Cardiac muscle cell (in vitro differentiated cells and primary cell): ENCODE measurements at places on chromosomes 2 and 18. TPM values are rescaled to one million over a fixed set of nuclear protein-coding genes. Genes with fewer than 3 reads are reported as not detected.
A peak's percentile ranks its signal among the peaks of the same experiment; 100 is the strongest.

The CCBE1 gene
- 1.5 and 1.8 TPM in 2 replicates for total RNA-seq

- no peak overlapping the region for H3K27ac ChIP-seq
- DNase-seq, result peak; percentile 6
- H3K27me3 ChIP-seq, result no peaks in the 10 kb centered on the region
These were observed 36.5 kb upstream of the HTR2B start for GRCh38 chr2:231161252-231161839.

GRCh38 chr2:142767847-142768246 is 109.6 kb upstream of the KYNU start:
- no peaks in the 10 kb centered on the region for H3K36me3 ChIP-seq
- no peak for DNase-seq
- H3K27ac ChIP-seq, result no peak overlapping the region
- H3K4me3 ChIP-seq, result no peak overlapping the region
- no peaks in the 10 kb centered on the region for H3K4me1 ChIP-seq

The MBP gene
- 0.04 and 0.42 TPM in 2 replicates for total RNA-seq

The EVX2 gene
- 0.06 and 0.11 TPM in 2 replicates for total RNA-seq

DNA sequence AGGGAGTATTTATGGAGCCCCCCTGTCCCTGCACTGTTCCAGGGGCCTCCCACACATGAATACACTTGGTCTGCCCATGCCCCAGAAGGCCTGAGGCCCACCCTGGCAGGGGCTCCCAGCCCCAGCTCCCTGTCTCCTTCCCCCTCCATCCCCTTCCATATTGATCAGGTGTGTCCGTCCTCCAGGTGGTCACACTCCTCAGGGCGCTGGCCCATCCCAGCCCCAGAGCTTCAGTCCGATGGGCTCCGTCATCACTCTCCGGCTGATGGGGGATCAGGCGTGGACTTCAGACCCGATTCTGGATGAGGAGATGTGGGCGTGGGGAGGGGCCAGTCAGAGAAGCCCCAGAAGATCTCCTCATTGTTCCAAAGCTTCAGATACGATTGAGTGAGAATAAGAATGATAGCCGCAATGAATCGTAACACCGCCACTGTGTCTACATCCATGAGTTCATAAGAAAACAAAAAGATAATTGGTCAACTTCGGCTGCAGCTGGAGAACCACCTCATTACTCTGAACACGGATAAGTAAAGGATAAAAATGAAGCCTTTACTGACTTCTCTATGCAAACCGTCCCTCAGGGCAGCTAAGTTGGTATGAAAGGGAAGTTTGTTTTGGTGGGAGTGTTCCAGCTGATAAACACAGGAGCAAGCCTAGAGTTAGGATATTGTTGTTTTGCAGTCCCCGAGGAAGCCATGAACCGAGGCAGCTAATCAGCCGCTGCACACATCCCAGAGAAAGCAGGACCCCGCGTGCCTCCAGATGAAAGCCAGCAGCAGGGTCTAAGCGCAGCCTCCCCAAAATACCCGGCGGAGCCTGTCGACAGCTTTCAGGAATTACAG is 279.5 kb downstream of the NDUFA10 start:
- H3K4me1 ChIP-seq, result no peaks in the 10 kb centered on the region
- no peaks in the 10 kb centered on the region for H3K27me3 ChIP-seq
- no peak overlapping the region for H3K27ac ChIP-seq
- no peak overlapping the region for H3K4me3 ChIP-seq
- DNase-seq, result no peak

- H3K36me3 ChIP-seq, result no peaks in the 10 kb centered on the region
- H3K27ac ChIP-seq, result no peak overlapping the region
- no peak for DNase-seq
- H3K4me3 ChIP-seq, result no peak overlapping the region
- H3K4me1 ChIP-seq, result no peaks in the 10 kb centered on the region
These were observed 138.1 kb downstream of the PTGR3 start for GRCh38 chr18:75070625-75071483.

- no peaks in the 10 kb centered on the region for H3K27me3 ChIP-seq
- no peaks in the 10 kb centered on the region for H3K36me3 ChIP-seq
- DNase-seq, result no peak
- no peaks in the 10 kb centered on the region for H3K4me1 ChIP-seq
- H3K4me3 ChIP-seq, result no peak overlapping the region
- H3K27ac ChIP-seq, result no peak overlapping the region
These were observed 339.3 kb downstream of the ALK start for GRCh38 chr2:29582062-29582461.

DNA sequence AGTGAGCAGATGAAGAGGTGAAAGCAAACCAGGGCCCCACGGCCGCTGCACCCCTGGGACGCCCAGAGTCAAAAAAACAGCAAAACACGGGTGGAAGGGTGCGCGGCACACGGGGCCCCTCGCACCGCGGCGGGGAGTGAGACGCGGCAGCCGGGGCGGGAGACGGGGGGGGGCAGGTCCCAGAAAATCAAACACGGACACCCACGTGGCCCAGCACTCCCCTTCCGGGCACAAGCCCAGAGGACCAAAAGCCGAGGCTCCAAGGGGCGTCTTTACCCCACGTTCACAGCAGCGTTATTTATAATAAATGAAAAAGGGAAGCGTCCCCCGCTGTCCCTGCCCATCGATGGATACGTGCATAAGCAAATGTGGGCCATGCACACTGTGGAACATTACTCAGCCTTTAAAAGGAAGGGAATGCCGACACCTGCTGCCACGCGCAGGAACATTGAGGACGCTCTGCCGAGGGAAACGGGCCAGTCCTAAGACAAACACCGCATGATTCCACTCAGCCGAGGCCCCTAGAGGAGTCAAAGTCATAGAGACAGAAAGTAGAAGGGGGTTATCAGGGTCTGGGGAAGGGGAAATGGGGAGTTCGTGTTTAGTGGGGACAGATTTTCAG is 677 bp upstream of the COPS9 start:
- H3K36me3 ChIP-seq, result peaks cover 10% of the 10 kb centered on the region
- H3K4me3 ChIP-seq, result peak overlapping the region; percentile 89
- H3K27ac ChIP-seq, result no peak overlapping the region
- no peaks in the 10 kb centered on the region for H3K27me3 ChIP-seq

DNA sequence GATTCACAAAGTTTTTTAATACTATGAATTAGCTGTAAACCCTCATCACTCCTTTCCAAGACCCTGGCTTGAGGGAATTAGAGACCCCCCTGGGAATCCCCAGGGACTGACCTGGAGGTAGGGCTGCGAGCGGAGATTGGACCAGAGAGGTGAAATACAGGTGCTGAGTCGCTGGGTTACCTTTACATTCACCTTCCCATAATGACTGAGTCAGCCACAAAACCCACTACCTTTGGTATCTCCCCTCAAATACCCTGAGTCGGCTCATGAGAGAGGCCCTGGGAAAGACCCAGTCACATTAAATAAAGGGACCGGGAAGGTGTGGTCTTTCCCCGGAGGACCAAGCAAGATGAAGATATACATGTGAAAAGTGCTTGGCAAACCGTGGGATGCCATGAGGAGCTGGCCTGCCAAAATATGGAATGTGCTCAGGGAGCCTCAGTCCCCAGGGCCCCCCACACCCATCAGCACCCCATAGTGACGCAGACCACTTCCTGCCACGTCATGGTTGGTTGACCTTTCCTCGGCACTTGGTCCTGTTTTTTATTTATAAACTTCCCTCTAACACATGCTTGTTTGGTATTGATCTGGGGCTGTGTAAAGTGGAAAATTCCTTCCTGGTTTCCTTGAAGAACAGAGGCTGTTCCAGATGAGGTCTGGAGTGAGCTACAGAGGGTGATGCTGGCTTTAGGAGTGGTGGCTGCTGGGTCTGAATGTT is 51.4 kb downstream of the IL1RL2 start:
- H3K36me3 ChIP-seq, result no peaks in the 10 kb centered on the region
- H3K4me1 ChIP-seq, result no peaks in the 10 kb centered on the region
- H3K4me3 ChIP-seq, result no peak overlapping the region
- DNase-seq, result peak; percentile 82
- no peak overlapping the region for H3K27ac ChIP-seq

- DNase-seq, result no peak
- H3K36me3 ChIP-seq, result no peaks in the 10 kb centered on the region
- H3K27ac ChIP-seq, result no peak overlapping the region
These were observed 577.3 kb downstream of the EPHA4 start for GRCh38 chr2:220994846-220995245.

The CSRNP3 gene
- 10.8 and 13.8 TPM in 2 replicates for total RNA-seq

DNA sequence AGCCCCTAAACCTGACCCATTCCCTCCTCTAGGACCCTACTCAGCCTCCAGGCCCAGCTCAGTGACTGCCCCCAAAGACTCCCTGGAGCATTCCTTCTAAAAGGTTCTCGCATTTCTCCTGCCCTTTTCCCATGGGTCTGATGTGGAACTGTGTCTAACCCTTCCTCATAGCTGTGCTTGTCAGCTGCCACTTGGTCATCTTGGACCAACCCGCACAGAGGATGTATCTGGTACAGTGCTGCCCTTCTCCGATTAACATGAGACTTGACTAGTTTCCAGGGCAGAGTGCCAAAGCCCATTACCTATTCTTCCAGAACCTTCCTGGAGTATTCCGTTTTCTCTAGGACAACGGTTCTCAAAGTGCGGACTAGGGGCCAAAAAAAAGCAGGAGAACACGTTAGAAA is 518 bp upstream of the NFU1 start:
- peak overlapping the region; percentile 85 for H3K27ac ChIP-seq
- peak overlapping the region; percentile 53 for H3K4me3 ChIP-seq
- H3K36me3 ChIP-seq, result no peaks in the 10 kb centered on the region
- DNase-seq, result no peak
- H3K4me1 ChIP-seq, result peaks cover 5% of the 10 kb centered on the region

GRCh38 chr2:151191001-151191400 is 70.7 kb downstream of the RBM43 start:
- H3K27ac ChIP-seq, result no peak overlapping the region
- no peaks in the 10 kb centered on the region for H3K4me1 ChIP-seq
- no peaks in the 10 kb centered on the region for H3K27me3 ChIP-seq
- DNase-seq, result no peak
- H3K36me3 ChIP-seq, result no peaks in the 10 kb centered on the region

DNA sequence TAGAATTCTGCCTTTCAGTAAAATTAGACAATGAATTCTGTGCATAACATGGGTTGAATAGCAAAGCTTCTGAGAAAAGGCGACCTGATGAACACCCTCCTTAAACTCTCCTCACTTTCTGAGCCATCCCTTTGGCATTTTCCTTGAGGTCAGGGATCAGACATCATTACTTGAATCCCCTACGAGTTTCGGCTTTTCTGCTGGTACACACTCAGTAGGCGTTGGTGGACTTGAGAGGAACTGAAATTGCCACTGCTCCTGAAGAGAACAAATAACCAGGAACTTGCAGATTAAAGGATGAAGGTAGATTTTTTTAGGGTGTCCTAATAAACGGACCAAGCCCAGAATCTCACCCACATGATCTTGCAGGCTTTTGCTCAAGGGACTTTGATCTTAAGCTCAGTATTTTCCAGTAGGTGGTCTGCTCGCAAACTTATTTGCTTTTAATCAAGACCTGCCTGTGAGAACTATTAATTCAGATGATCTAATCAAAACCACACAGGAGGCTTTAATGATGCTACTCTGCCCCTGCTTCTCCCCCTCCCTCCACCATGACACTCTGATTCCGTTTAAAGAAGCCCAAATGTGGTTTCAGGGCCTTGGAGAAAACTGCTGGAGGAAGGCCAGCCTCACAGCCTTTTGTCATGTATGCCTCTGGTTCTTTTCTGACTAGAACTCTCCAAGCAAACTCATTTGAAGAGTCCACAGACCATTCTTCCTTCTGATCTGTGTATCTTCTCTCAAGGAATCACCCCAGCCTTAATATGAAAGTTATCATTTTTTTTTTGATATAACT is 124.9 kb downstream of the PRKCE start:
- H3K36me3 ChIP-seq, result no peaks in the 10 kb centered on the region
- H3K4me1 ChIP-seq, result peaks cover 5% of the 10 kb centered on the region
- peak; percentile 27 for DNase-seq
- no peak overlapping the region for H3K4me3 ChIP-seq
- H3K27me3 ChIP-seq, result no peaks in the 10 kb centered on the region

- H3K27ac ChIP-seq, result no peak overlapping the region
- H3K27me3 ChIP-seq, result no peaks in the 10 kb centered on the region
- DNase-seq, result no peak
- no peaks in the 10 kb centered on the region for H3K4me1 ChIP-seq
- H3K4me3 ChIP-seq, result no peak overlapping the region
- H3K36me3 ChIP-seq, result no peaks in the 10 kb centered on the region
These were observed 132.0 kb upstream of the HDAC4 start for GRCh38 chr2:239532859-239533258.

DNA sequence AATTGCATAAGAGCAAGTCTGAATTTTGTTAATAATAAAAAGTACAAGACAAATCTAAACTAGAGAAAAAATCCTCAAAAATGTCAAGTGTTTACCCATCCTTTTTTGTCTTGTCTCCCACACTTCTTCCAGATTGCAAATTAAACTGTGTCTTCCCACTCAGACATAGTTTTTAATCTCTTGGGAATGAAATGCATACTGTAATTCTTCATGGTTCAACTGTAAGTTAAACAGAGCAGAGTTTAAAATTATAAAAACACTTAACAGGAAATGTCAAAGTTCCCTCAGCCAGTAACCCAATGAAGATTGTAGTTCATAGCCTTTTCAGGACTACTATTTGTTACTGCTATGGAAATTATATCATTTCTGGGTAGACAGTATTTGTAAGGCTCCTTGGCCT is 171.8 kb downstream of the UBE2E3 start:
- no peak overlapping the region for H3K27ac ChIP-seq
- no peaks in the 10 kb centered on the region for H3K36me3 ChIP-seq
- no peak for DNase-seq
- no peaks in the 10 kb centered on the region for H3K4me1 ChIP-seq
- H3K4me3 ChIP-seq, result no peak overlapping the region

- no peaks in the 10 kb centered on the region for H3K27me3 ChIP-seq
- H3K36me3 ChIP-seq, result no peaks in the 10 kb centered on the region
- H3K27ac ChIP-seq, result no peak overlapping the region
These were observed 78.8 kb upstream of the DTNA start for GRCh38 chr18:34631093-34631966.

The AQP12B gene
- total RNA-seq, result not detected in 2 replicates

DNA sequence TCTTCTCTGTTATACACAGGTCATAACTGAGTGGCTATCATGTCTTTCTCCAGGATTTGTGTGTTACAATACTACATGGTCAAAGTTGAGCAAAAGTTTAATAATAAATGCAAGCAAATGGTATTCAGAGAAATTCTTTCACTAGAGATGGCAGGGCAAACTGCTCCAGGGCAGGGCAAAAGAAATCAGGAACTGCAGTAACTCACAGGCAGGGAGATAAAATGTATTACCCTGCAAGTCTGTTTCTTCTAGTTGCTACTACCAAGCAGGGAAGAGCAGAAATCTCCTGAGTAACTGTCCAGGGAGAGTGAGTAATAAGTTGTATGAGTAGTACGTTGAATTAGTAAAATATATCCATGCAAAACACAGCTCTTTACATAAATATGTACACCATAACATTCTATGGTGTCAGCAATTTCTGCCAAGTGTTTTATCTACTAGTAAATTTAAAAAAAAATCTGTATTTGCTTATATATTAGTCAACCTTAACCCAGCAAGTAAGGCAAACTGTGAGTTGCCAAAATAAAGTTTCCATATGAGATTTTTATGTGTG is 404.1 kb downstream of the ZEB2 start:
- H3K4me1 ChIP-seq, result no peaks in the 10 kb centered on the region
- no peaks in the 10 kb centered on the region for H3K27me3 ChIP-seq
- H3K4me3 ChIP-seq, result no peak overlapping the region
- no peaks in the 10 kb centered on the region for H3K36me3 ChIP-seq
- H3K27ac ChIP-seq, result no peak overlapping the region
- no peak for DNase-seq

GRCh38 chr2:136534811-136535210 is 230.5 kb upstream of the THSD7B start:
- H3K4me1 ChIP-seq, result no peaks in the 10 kb centered on the region
- no peaks in the 10 kb centered on the region for H3K27me3 ChIP-seq
- H3K36me3 ChIP-seq, result no peaks in the 10 kb centered on the region
